ENCODE measurements at places on chromosomes 13 and 19. TPM values are rescaled to one million over a fixed set of nuclear protein-coding genes. Genes with fewer than 3 reads are reported as not detected.

The ZNF814 gene
- total RNA-seq, result 1.9 TPM

The SLC6A16 gene
- total RNA-seq, result 0.95 TPM

The IRF2BP1 gene
- 33.3 TPM for total RNA-seq

The DCT gene
- total RNA-seq, result not detected

The CYP4F12 gene
- total RNA-seq, result 2.1 TPM

The CEACAM8 gene
- not detected for total RNA-seq

The RFXAP gene
- 0.58 TPM for total RNA-seq

The PCDH20 gene
- not detected for total RNA-seq

The PSG7 gene
- 0.07 TPM for total RNA-seq

The DNASE2 gene
- total RNA-seq, result 24.6 TPM

The ZNF844 gene
- total RNA-seq, result not detected

The OLFM2 gene
- total RNA-seq, result 10.4 TPM

The TRIP10 gene
- total RNA-seq, result 109 TPM

The OR7D2 gene
- total RNA-seq, result not detected

The CEACAM1 gene
- 1.1 TPM for total RNA-seq

The CGB5 gene
- total RNA-seq, result 0.39 TPM

The TNFSF13B gene
- 0.06 TPM for total RNA-seq

The RAB20 gene
- 1.9 TPM for total RNA-seq

The SRRM5 gene
- 1.1 TPM for total RNA-seq

The SERP2 gene
- total RNA-seq, result not detected

The RBM42 gene
- total RNA-seq, result 187 TPM

The BBC3 gene
- total RNA-seq, result 15.1 TPM

The ZNF528 gene
- total RNA-seq, result 0.19 TPM

The TNFSF11 gene
- not detected for total RNA-seq

The ZNF726 gene
- 0.45 TPM for total RNA-seq

The PSG2 gene
- not detected for total RNA-seq

The TRAPPC6A gene
- total RNA-seq, result 41.2 TPM

The TYROBP gene
- total RNA-seq, result not detected

The CEACAM19 gene
- total RNA-seq, result 12.6 TPM

The C13orf42 gene
- not detected for total RNA-seq

The ZNF729 gene
- not detected for total RNA-seq

The PABPC3 gene
- 0.14 TPM for total RNA-seq

The CD209 gene
- total RNA-seq, result not detected

The COLGALT1 gene
- 49.4 TPM for total RNA-seq

The APOC4 gene
- not detected for total RNA-seq

The IZUMO4 gene
- 0.30 TPM for total RNA-seq

The ZNF418 gene
- 1.1 TPM for total RNA-seq

The DHDH gene
- 0.62 TPM for total RNA-seq

The EID2B gene
- total RNA-seq, result 7.2 TPM

The UQCR11 gene
- 111 TPM for total RNA-seq

The MAP4K1 gene
- total RNA-seq, result 0.97 TPM

The TMEM255B gene
- total RNA-seq, result 0.90 TPM

The OXGR1 gene
- total RNA-seq, result not detected

The IGLON5 gene
- total RNA-seq, result 0.13 TPM

The SERPINE3 gene
- not detected for total RNA-seq

The CGB2 gene
- total RNA-seq, result 0.33 TPM

The ZFP14 gene
- total RNA-seq, result 2.2 TPM

The DNAJB1 gene
- total RNA-seq, result 240 TPM

The CCL25 gene
- total RNA-seq, result not detected

The MED26 gene
- total RNA-seq, result 5.8 TPM

The LRRC63 gene
- not detected for total RNA-seq

The KLF5 gene
- total RNA-seq, result 59.9 TPM

The NANOS3 gene
- total RNA-seq, result 1.3 TPM

The ERICH6B gene
- total RNA-seq, result not detected

Data from A549 treated with dexamethasone at 1 μM for 4 hours (cell line).